H7 (cell line): ENCODE measurements at places on chromosomes 16 and 17.

DNA sequence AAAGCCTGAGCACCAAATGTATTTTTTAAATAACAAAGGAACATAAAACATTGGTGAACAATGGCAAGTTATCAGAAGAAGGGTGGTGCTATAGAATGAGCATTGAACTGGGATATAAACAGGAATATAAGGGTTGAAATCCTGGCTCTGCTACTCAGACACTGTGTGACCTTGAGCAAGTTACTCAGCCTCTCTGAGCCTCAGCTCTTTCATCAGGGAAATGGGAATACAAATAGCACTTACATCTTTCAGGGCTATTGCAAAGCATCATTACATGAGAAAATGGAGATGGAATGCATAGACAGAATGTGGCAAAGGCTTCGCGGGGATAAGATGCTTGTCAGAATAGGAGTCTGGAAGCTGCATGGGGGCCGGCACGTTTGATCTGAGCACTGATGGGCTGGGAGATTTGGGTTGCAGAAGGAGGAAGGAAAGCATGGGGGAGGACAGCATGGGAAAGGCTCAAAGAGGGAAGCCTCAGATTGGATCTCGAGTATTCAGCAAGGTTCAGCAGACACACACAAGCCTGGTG lies 4.8 kb upstream of the CDH5 start:
- no peak for DNase-seq

GRCh38 chr16:57372372-57373116 lies at the start of gene CX3CL1:
Gene CX3CL1, plus strand, starts transcription at chr16:57372490. Its CDS starts 79 bp downstream, at chr16:57372569.
- peak; percentile 93 for DNase-seq

DNA sequence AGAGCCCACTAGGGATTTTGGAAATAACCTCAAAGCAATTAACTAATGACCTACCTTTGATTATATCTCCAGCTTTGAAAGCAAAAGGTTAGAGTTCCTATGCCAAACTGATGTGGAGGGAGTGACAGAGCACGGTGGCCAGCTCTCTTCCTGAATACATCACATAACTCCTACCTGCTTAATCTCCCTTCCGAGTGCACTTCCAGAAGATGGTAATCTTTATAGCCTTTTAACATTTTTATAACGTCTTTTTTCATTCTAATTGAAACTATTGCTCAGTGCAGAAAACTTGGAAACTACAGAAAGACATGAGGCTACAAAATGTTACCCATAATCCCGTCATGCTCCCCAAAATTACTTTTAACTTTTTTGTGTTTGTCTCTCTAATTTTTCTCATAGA lies 110.5 kb upstream of the COX10 start:
- DNase-seq = no peak

DNA sequence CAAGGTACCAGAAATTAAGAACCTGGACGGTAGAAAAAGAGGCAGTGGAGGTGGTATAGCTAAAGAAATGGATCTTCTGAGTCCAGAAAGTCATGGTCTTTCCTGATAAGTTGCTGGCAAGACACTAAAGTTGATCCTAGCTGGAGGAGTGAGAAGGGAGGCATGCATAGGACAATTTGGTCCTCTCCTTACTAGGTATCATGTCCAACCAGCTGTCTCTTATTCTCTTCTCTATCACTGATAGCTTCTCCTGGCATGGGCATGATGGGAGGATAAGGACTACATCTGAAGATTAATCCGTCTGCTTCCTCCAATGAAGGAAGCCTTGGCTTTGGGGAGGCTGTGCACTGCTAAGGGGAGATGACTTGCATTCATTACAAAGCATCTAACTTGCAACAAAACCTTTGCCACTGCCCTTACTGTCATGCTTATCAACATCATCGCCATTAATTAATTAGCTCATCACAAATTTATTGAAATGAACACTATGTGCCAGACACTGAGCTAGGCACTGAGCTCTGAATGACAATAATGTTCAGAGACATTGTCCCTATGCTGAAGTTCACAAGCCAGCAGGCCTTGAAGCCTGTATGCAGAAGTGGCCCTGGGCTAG lies 3.1 kb upstream of the FAM117A start:
- no peak for DNase-seq

- no peak for DNase-seq
Observed at GRCh38 chr17:5364696-5365095, 54.8 kb downstream of the NUP88 start.

DNA sequence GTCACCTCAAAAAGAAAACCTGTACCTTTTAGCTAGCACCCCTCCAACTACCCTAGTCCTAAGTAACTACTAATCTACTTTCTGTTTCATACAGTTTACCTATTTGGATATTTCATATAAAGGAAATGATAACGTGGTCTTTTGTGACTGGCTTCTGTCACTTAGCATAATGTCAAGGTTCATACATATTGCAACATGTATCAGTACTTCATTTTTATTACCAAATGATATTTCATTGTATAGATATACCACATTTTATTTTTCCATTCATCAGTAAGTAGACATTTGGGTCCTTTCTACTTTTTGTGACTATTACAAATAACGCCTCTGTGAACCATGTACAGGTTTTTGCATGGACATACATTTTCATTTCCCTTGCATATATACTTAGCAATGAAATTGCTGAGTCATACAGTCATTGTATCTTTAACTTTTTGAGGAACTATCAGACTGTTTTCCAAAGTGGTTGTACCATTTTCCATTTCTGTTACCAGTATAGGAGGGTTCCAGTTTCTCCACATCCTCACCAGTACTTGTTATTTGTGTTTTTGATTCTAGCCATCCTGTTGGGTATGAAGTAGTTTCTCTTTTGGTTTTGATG lies 23.7 kb downstream of the MOSMO start:
- DNase-seq = no peak

- no peak for DNase-seq
Observed at GRCh38 chr17:58759522-58759921, 3.9 kb downstream of the PPM1E start.

DNA sequence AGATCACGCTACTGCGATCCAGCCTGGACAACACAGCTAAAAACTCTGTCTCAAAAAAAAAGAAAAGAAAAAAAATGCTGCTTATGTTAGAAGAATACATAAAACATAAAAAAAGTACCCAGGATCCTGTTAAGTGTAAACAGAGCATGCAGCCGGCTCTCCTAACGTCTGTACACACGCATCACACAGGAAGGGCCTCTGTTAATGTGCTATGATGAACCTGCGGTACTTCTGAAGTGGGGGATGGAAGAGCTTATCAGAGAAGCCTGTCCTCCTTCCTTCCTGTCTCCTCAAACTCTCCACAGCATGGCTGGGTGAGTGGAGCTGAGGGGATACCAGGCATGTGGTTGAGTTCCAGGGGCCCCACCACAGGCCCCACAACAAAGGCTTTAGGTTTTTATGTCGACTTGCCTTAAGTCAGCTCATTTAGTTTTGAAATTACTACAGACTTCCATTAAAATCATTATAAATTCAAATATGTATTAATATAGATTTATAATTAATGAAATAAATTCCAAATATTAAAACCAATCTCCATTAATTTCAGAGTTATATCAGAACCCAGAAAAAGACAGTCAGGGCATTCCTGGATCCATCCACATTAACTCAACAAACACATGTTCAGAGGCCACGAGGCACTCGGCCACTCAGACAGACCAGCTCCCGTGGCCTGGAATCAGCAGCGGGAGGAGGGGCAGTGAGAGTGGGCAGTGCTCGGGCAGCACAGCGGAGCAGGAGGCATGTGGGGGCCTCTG lies 11.7 kb downstream of the CCDC57 start:
- no peak for DNase-seq

DNA sequence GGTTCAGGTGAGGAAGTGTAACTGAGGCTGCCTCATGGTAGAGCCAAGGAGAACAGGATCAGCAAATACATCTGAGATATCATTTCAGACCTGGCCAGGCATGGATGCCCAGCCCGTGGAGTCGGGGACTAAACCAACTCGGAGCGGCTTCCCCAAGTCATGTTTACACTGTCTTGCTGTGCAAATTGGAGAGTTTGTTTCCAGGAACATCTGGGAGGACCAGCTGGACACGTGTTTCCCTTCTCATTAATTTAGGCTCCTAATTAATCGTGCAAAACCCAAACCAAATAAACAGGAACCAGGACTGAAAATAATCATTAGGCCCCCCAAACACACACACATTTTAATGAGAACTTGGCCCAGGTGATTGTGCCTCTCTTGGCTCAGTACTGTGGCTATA lies 70.9 kb upstream of the SALL1 start:
- no peak for DNase-seq

DNA sequence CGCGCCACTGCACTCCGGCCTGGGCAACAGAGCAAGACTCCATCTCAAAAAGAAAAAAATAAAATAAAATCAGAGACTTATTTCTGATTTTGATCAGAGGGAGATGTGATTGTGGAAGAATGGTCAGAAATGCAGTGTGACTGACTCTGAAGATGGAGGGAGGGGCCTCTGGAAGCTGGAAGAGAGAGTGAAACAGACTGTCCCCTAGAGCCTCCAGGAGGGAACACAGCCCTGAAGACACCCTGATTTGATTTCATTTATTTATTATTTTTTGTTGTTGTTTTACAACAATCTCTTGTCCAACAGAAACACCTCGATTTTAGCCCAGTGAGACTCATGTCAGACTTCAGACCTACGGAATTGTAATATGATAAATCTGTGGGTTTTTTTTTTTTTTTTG lies 26.1 kb downstream of the BCL7C start:
- DNase-seq = peak; percentile 37

GRCh38 chr16:66240631-66241395 lies 125.7 kb upstream of the CDH5 start:
- DNase-seq = no peak

- DNase-seq = no peak
Observed at GRCh38 chr17:29359777-29360176, 30.4 kb upstream of the TAOK1 start.

- DNase-seq = no peak
Observed at GRCh38 chr16:76653390-76654026, 376.3 kb downstream of the CNTNAP4 start.

GRCh38 chr16:56388209-56388608 lies 37.1 kb downstream of the AMFR start:
- DNase-seq = no peak

GRCh38 chr16:87608400-87608985 lies 6.2 kb downstream of the JPH3 start:
- peak; percentile 94 for DNase-seq

GRCh38 chr17:57918017-57918895 lies 37.0 kb downstream of the CUEDC1 start:
- no peak for DNase-seq

DNA sequence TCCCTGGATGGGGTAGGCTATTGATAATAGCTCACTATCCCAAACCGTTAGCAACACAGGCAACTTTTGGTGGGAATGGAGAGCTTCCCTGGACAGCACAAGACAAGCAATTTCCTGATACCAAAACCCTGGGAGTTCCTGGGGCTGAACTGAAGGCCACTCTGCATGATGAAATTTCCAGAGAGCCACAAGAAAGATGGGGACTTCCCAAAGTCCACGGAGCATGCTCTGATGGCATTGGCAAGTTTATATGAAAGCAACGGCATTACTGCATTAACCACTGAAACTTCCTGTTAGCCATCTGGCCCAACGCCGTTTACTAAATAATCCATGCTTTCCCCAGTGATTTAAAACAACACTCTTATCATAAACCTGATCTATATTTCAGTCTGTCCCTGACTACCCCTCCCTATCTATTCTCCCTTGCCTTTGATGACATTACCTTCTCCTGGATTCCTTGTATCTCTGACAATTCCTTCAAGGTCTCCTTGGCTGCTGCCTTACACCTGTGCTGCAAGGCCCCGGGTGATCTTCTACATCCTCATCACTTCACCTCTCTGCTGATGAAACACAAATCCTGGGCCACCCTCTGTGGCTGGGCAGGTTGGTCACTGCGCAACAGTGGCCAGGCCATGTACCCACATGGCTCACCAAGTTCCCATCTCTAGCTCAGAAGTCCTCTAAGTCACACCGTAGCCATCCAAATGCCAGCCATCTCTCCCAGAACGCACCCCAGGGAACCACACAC lies 108.5 kb upstream of the RCVRN start:
- DNase-seq = no peak

- DNase-seq = peak; percentile 80
Observed at GRCh38 chr17:29069526-29070041, 26.6 kb downstream of the PIPOX start.
